ENCODE measurements at places on chromosomes 3 and 15.

- no peak for DNase-seq
Measured at GRCh38 chr3:195182470-195182795, 88.5 kb downstream of the XXYLT1 start.

GRCh38 chr3:189689625-189690024 lies 58.4 kb downstream of the TP63 start:
- DNase-seq, result no peak

DNA sequence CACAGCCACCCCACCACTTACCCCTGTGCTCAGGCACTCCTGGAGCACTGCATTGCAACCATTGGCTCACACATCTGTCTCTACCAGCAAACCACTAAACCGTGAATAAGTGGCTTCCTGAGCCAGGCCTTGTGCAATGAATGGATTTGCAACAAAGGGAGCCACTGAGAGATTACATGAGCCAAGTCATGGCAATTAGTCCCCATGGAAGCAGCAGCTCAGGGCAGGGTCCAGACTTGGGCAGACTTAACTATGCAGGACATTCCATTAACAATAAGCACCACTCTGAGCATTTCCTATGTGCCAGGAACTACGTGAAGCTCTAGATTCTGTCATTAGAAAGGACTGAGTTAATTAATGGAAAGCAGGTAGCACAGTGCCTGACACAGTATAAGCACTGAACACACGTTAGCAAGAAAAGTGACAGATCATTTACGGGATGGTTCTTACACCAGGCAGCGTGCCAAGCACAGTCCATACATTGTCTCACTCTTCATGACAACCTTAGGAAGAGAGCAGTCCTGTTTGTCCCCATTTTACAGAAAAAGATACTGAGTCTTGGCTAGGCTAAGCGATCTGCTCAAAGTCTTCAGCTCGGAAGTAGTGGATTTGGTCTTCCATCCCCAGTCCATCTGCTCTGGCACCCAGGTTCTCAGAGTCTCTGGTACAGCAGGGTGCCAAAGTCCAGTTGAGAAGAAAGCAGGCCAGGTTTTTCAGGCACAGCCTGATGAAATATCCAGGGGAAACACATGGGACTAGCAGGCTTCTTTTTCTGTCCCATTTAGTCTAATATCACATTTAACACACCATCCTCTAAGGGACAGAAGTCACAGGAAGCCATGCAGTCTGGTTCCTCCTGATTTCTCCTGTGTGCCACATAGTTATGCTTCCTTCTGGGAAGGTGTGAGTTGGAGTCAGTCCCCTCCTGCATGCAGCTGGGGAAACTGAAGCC lies 44.1 kb downstream of the LIPC start:
- no peak for DNase-seq

DNA sequence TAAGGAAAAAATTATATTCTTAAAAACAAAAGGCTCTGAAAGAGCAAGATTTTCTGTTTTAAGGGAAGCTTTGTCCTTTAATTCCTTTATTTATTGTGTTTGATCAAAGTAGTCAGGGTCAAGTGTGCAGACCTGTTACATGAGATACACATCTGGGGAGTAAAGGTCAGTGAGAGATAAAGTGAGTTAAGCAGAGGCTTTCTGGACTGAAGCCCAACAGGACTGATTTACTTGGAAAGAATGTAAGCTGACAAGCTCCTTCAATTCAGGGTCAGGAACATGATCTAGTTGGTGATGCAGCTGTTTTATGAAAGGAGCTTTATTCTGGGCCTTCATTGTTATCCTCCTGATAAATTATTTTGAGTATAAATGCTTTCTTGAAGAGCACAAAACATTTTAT lies 20.7 kb upstream of the OTOL1 start:
- DNase-seq, result no peak

DNA sequence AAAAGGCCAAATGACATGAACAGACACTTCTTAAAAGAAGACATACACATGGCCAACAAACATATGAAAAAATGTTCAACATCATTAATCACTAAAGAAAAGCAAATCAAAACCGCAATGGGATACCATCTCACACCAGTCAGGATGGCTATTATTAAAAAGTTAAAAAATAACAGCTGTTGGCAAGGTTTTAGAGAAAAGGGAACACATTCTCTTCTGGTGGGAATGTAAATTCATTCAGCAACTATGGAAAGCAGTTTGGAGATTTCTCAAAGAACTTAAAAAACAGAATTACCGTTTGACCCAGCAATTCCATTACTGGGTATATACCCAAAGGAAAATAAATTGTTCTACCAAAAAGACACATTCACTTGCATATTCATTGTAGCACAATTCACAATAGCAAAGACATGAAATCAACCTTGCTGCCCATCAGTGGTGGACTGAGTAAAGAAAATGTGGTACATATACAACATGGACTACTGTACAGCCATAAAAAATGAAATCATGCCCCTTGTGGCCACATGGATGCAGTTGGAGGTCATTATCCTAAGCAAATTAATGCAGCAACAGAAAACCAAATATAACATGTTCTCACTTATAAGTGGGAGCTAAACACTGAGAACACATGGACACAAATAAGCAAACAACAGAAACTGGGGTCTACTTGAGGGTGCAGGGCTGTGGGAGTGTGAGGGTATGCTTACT lies 190.7 kb upstream of the MCTP2 start:
- no peak for DNase-seq

GRCh38 chr15:73741321-73741836 lies 11.8 kb downstream of the INSYN1 start:
- no peak for DNase-seq

- no peak for DNase-seq
Measured at GRCh38 chr3:5010706-5011554, 31.7 kb downstream of the BHLHE40 start.

All from esophagus squamous epithelium (tissue), 5 donors.